ENCODE measurements at places on chromosomes 13 and 19.

- no peak for DNase-seq
These were observed 249.8 kb downstream of the NBEA start for GRCh38 chr13:35191883-35192282.

- DNase-seq, result no peak
These were observed 188.0 kb upstream of the IRS2 start for GRCh38 chr13:109974354-109974753.

DNA sequence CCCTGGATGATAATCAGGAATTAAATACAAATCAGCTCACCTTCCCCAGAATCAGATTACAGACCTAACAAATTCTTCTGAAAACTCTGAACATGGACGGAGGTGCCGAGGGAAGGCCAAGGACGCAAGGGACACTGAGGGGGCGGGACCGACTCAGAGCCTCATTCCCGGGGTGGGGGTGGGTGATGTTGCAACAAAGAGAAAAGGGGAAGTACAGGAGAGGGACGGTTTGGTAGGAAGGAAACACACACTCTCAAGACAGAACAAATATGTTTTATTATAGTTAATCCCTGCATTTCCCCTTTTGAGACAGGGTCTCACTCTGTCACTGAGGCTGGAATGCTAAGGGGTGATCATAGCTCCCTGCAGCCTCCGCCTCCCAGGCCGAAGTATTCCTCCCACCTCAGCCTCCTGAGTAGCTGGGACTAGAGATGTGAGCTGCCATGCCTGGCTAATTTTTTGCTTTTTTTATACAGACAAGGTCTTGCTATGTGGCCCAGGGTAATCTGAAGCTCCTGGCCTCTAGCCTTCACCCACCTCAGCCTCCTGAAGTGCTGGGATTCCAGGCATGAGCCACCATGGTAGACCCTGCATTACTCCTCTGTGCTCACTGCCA, 786 bp upstream of the LILRA2 start:
- DNase-seq, result no peak

DNA sequence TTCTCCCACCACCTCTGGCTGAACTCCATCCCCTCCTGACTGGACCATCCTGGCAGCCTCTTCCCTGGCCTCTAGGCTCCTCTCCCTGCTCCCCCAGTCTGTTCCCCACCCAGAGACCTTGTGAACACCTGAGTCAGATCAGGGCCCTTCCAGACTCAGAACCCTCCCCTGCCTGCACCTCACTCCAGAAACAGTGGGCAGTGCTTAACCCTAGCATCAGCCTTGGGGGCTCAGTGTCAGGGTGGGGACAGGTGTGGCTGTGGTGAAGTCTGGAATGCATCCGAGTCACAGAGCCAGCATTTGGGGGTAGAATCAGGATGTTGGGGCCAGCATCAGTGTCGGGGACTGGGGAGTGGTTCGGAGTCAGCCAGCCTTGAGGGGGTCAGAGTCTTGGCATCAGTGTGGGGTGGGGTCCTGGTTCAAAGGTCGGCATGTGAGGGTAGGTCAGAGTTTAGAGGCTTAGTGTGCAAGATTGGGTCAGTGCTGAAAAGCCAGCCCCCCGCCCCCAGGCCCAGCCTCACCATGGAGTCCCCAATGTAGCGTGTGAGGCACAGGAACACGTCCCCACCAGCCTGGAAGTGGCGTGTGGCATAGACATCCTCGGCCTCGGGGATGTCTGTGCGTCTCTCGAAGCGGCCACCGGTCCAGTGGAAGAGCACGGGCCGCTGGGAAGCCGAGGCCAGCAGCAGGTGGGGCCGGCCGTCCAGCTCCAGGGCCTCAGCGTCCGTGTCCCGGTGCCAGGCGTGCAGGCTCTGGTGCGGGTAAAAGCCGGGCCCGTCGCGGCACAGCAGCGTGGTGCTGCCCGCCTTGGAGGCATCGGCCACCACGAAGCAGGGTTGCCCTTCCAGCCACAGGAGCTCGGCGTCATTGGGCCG, 8.9 kb downstream of the LGI4 start:
- DNase-seq, result no peak

DNA sequence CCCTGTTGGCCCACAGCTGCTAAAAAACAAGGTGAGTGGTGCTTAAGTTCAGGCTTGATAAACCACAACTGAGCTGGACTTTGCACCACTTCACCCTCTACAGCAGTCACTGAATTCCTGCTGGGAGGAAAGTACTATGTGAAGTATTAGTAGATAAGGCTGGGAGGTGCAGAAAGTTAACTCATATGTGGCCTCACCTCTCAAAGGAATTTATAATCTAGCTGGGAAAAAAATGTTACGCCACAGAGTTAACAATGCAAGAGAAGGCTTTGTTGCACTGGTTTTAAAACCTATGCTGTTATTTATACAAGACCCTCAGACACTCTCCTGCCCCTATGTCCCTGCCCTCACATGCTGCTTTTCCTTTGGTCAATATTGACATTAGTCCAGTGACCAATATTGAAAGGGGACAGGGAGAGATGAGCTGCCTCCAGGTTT, 60.9 kb downstream of the LIG4 start:
- DNase-seq, result no peak

- DNase-seq, result peak; percentile 67
These were observed 1.2 kb upstream of the EEF2 start for GRCh38 chr19:3986260-3987041.

DNA sequence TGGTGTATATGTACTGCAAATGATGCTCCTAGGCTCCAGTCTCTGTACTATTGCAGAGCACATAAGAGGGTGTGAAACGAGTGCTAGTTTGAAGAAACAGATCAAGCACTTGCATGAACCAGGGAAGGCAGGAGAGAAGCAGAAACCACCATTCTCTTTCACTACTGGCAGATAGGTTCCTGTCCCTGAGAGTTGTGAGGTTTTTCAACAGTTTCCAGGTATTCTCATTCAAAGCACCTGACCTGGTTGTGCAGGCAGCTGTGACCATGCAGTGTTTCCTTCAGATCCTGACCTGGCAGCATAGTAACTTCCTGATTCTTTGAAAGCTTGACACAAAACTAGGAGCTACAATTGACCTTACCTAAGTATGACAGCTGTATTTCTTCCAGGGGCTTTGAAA, 164.9 kb downstream of the UFM1 start:
- DNase-seq, result no peak

GRCh38 chr13:37277435-37278144, 172.1 kb upstream of the CSNK1A1L start:
- no peak for DNase-seq

- no peak for DNase-seq
These were observed 50.6 kb downstream of the DPF1 start for GRCh38 chr19:38173291-38174041.

DNA sequence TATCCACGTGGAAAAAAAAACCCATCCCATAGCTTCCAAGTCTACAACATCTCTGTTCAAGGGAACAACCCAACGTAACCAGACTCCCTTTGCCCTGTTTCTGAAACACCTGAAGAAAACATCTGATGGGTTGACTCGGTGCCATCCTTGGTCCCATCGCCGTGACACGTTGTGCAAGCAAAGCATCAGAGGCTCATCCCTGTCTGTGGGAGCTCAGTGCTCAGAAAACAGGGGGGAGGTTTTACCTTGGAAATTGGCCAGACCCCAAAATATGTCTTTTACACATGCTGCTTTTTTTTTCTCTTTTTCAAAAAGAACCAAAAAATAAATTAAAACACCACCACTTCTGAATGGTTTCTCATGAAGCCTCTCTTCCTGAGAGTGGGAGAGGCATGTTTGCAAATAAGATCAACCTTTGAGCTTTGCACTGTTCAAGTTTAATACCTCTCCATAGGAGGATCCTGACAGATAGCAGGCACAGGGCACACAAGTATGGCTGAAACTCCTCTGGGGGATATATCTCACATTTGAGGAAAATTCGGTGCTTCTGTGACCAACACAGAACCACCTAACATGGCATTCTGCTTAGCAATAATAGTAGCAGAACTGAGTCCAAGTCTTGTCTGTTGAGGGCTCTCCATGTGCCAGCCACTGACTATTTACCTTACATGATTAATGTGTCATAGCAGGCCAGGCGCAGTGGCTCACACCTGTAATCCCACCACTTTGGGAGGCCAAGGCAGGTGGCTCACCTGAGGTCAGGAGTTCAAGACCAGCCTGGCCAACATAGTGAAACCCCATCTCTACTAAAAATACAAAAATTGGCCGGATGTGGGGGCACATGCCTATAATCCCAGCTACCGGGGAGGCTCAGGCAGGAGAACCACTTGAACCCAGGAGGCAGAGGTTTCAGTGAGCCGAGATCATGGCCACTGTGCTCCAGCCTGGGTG, 7.0 kb upstream of the PVR start:
- no peak for DNase-seq

DNA sequence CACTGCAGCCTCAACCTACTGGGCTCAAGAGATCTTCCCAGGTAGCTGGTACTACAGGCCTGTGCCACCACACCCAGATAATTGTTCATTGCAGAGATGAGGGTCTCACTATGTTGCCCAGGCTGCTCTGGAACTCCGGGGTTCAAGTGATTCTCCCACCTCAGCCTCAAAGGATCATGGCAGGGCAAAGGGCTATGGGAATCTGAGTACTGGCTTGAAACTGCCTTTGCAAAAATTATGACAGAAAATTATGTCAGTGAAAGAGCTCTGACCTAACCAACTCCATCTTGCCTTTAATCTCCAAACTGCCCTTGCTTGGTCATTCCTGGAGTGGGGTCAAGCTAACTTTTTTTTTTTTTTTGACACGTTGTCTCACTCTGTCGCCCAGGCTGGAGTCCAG, 1.3 kb upstream of the DNASE2 start:
- DNase-seq, result no peak

DNA sequence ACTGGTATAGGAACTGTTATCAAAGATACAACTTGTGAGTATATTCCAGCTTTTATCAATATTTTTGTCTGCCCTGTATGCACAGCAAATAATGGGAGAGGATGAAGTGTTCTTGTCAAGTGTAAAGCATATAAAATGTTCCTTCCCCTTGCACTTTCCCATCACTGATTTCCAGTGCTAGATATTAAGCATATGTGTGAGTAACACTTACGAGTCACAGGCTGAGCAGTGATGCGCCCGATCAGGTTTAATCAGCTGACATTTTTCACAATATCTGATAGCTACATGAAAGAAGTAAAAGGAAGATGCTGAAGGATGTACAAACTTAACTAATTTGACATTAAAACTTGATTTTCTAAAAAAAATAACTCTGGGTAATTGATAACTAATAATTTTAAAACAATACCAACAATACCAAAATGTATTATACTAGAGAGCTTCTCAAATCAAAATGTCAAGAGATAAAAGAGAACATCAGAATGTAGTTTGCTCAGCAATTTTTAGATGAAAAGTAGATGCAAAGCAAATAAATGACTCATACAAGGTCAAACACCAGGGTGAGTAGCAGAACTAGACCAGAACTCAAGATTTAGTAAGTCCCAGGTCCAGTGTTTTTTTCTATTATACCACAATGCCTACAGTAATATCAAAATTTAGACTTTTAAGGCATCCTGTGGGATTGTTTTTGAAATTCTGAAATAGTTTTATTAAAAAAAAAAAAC, 56.4 kb downstream of the ZDHHC20 start:
- DNase-seq, result no peak

DNA sequence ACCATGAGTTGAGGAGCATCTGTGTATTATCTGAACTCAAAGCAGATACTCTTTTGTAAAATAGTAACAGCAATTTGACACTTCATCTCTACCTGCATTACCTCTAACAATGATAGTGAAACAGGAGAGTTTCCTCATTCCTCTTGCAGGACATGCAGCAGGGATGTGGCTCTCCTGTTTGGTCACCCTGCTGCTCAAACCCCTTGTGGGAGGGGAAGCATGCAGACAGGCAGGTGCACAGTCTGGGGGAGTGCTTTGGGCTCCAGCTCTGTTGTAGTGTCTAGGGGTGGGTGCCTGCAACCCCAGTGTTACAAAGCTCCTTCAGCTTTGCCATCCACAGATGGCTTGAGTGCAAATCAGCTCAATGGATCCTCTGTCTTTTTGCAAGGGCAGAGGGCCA, 827.6 kb downstream of the DACH1 start:
- DNase-seq, result no peak

- no peak for DNase-seq
These were observed 5.4 kb downstream of the TM9SF2 start for GRCh38 chr13:99506634-99507033.

DNA sequence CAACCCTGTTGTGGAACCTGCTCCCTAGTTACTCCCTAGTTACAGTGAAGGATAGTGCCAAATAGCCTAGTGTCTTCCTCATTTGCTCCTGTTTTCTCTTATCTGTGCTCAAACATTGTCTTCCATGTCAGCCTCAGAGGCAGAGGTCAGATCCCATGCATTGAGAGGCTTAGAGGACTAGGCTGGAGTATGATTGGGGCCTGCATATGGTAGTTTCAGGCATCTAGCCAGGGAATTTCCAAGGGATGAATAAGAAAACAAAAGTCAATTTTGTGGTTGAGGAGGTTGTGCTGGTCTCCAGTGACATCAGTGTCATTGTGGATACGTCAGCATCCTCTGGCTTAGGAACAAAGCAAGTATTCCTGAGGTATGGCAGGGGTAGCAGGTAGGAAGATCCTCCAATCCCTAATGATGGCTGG, 9.4 kb downstream of the ZNF546 start:
- no peak for DNase-seq

DNA sequence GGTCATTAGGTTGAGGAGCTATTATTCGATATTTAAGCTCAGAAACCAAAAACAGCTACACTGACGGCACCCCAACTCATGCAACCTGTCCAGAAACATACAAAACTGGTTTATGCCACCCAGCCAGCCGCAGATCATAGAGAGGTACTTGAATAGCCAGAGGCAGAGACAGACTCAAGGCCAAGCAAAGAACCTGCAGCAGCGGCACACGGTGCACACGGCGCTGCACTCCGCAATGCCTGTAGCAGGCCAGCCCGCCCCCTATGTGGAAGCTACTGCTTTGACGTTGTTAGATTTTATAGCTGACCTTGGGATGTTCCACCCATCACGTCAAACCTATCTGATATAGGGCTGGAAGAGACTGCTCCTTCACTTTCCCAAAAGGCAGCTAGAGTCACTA, 11.9 kb upstream of the DHRS12 start:
- no peak for DNase-seq

GRCh38 chr19:45768655-45768983, 433 bp downstream of the SIX5 start:
- DNase-seq, result no peak

DNA sequence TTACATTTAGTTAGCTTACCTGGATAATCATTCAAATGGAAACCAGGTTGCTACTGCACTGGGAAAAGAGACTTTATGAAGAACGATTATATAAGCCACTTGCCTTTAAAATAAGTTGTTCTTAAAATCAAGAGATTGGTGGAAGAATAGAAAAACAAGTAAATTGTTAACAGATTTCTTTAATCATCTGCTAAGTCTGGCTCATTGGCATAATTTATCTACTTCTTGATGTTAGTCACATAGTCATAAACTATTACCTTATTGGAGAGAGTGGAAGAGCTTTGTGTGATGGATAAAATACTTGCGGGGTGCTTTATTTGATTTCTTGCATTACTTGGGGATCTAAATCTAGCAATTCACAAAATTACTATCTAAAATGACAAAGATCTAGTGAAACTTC, 6.8 kb downstream of the LSM14A start:
- DNase-seq, result no peak

- no peak for DNase-seq
These were observed 49.6 kb downstream of the CDADC1 start for GRCh38 chr13:49297338-49297737.
